ENCODE measurements at places on chromosomes 12 and 14.
A peak's percentile ranks its signal among the peaks of the same experiment; 100 is the strongest.

GRCh38 chr14:20719777-20720176 is 25.9 kb upstream of the EDDM3A start:
- no peak for DNase-seq

GRCh38 chr12:31874961-31875608 is 84.1 kb upstream of the RESF1 start:
- DNase-seq, result no peak

DNA sequence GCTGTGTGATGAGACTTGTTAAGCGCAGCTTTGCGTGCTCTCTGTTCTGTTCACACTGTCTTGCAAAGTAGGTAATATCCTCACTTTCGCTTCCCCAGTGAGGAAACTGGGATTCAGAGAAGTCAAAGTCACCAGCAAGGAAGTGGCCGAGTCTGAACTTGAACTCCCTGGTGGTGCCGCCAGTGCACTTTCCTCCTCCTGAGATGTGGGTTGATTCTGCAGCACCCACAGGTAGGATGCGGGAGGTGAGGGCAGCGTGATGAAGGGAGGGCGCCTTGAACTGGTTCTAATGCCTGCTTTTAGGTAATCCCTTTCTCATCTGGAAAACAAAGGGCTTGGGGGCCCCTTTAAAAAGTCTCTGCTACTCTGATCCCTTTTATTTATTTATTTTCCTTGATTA is 54.9 kb upstream of the IGF1 start:
- no peak for DNase-seq

GRCh38 chr12:61356485-61356884 is 903.7 kb upstream of the USP15 start:
- DNase-seq, result no peak

DNA sequence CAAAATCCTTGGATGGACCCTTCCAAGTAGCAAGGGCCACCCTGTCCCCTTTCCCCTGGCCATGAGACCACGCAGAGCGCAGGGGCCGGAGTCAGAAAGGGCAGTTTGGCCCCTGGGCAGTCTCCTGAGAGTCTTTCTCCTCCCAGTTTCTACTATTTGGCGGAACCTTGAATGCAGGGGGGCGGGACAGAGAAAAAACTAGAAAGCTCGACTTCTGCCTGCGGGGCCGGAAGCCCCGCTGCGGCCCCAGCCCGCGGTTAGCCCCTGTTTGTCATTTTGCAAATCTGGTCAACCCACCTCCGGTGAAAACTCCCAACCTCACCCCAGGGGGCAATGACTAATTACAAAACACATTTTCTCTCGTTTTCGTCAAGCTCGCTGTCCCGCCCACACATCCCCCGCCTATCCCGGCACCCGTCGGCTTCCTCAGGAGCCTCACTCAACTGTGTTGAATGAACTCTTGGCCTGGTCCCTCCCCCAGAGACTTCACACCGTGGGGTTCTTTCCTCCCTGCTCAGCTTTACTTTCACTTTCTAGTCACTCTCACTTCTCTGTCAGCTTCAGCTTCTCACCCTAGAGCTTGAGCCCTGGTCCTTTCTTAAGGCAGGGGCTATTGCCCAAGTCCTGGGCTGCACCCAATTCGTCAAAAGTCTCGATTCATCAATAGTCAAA is 66.7 kb downstream of the IRF2BPL start:
- peak; percentile 75 for DNase-seq

GRCh38 chr14:53993920-53994607 is 37.4 kb upstream of the BMP4 start:
- DNase-seq, result no peak

- no peak for DNase-seq
Measured at GRCh38 chr14:77574446-77575115, 41.9 kb downstream of the SPTLC2 start.

DNA sequence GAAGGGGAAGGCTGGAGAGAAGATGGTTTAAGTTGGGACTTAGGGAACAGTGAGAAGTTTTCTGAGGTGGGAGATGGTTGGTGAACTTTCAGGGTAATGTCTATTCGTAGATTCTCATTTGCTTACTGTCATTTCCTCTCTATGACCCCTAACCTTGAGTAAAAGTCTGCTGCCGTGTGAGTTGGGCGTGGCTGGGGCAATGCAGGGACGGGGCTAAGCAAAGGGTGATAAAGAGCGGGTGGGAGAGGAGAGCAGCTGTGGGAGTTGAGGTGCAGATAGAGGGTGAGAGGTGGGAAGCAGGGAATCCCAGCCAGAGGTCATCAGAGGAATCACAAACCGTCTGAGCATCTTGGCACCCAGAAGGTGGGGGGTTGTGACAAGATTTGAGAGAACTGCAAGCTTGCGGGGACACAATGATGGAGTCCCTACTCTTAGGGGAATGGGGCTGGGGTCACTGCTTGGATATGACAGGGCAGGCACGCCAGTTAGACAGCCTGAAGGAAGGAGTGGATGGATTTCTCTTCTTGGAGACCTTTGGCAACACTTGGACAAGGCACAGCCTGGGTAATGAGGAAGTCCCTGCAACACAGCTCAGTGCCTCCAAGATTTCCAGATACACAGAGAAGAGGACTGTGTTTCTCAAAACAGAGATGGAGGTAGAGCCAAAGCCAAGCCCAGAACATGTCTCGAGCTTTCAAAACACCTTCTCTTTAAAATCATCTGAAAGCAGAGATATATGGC is 45.9 kb upstream of the CTDSP2 start:
- peak; percentile 19 for DNase-seq

DNA sequence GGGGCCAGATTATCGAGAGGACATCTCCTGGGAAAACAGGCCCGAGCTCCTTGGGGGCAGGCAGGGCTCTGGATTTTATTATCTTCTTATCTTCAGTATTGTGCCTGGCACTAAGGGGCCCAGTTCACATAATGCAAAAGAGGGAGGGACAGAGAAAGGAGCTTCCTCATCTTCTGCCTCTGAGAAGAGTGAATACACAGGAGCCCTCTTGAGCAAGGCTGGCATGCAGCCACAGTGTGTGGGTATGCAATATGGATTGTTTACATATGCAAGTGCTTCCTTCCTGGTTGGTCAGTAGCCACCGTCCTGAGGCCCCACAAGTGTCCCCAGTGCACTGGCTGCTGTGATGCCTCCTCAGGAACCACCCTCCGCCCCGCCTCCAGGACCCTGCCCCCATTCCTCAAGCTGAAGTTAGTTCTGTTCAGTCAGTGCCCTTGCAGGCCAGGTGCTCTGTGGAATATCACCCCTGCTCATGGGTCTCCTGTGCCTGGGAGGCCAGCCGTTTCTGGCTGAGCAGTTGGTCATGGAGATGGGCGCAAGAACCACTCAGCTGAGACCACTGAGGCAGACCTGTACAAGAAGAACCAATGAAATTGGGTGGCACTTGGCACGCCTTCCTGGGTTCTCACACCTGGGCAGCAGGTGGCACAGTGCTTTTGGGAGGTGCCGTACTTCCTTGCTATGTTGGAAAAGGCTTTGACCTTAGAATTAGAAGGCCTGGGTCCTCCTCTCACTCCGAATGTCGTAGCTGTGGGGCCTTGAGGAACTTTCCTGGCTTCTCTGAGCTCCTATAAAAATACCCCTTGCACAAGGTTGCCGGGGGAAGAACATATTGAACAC is 35.1 kb upstream of the ACTN1 start:
- no peak for DNase-seq

GRCh38 chr12:96311191-96311590 is 89.0 kb downstream of the CDK17 start:
- no peak for DNase-seq

DNA sequence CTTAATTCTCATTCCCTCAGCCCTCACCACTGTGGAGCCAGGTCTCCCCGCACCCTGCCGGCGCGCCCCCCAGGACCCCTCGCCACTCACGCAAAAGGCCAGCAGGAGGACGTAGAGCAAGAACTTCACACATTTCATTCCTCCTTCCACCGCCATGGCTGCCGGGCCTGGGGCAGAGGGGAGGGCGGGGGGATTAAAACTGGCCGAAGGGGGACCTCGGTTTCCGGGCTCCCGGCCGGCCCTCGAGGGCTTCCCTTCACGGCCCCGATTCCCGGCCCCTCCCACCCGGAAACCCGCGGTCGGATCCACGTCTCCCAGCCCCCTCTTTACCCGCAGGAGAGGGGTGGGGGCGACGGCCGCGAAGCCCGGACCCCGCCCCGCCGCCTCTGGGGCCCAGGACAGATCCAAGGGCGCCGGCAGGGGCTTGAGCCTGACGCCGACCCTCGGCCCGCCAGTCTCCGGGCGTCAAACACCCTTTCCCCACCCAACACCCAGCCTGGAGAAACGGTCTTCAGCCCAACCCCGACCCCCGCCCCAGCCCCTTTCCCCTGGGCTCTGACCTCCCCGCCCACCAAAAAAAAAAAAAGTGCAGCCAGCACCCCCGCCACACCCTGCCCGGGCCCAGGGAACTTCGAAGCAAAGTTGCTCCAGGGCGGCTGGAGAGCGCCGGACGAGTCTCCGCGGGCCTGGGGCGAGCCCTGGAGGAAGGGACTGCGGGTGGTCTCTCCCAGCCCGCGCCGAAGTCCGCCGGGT is 447 bp downstream of the CD63 start:
- peak; percentile 69 for DNase-seq

GRCh38 chr14:23009939-23010726 is at the start of gene C14orf93:
C14orf93 (minus strand) TSS chr14:23010143; CDS start chr14:22999023, 11,120 bp downstream.
- peak; percentile 85 for DNase-seq

DNA sequence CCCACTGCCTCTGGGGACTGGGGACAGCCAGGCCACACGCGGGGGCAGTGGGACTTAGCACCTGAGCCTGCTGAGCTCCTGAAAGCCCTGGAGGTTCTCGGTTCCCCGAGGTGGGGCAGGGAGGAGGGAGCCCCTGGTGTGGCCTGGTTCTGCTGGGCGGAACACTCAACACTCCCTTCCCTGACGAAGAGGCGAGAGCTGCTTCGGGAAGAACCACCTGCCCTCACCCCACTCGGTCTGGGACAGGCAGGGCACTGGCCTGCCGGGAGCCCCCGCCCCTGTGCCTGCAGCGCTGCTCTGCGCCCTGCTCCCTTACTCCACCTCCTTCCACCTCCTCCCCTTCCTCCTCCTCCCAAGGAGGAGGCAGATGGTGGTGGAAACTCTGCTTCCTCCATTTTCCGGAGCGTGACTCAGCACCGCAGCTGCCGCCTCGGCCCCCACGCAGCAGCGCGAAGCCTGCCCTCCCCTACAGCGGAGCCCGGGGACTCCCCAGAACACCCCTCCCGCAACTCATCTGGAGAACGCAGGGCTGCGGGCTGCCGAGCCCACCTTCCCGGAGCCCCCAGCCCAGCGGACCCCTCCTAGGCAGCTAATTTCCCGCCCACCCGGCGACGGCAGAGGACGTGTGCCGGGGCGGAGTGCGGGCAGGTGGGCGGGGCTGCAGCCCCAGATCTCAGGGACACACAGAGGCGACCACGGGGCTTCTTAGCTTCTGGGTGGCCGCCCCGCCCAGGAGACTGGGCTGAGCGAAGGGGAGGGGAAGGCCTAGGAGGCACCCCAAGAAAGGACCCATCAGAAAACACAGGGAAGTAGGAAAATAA is 11.7 kb upstream of the INF2 start:
- peak; percentile 89 for DNase-seq

- no peak for DNase-seq
Measured at GRCh38 chr14:105151838-105152793, 16.5 kb downstream of the JAG2 start.

DNA sequence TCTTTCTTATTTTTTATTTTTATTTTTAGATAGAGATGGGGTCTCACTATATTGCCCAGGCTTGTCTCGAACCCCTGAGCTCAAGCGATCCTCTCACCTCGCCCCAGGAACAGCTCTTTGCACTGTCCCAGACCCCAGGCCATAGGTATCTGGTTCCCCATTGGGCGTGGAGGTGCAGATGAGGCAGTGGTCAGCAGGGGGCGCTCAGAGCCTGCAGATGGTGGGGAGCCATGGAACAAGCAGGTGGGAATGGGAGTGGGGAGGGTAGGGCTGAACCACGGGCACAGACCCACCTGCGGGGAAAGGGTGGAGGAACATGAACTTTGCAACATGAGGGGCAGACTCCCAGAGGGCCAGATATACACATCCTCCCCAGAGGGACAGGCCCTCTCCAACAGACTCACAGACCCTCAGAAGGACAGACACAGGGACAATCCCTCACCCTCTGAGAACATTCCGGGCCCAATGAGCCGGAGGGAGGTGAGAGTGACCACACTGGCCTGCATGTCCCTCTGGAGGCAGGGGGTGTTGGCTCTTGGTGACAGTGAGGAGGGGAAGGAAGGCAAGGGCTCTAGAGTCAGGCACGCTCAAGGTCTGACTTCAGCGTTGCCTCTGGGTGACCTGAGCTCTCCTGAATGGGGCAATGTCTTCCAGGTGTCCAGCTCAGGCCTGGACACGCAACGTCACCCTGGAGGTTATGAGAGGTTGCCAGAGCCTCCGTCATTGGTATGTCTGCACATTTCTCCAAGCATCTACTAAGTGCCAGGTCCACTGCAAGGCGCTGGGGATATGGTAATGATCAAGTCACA is 34.9 kb downstream of the KRT80 start:
- peak; percentile 48 for DNase-seq

GRCh38 chr12:116609319-116610114 is 50.3 kb downstream of the MAP1LC3B2 start:
- peak; percentile 57 for DNase-seq

GRCh38 chr12:130459916-130460315 is 122.2 kb downstream of the PIWIL1 start:
- DNase-seq, result no peak

DNA sequence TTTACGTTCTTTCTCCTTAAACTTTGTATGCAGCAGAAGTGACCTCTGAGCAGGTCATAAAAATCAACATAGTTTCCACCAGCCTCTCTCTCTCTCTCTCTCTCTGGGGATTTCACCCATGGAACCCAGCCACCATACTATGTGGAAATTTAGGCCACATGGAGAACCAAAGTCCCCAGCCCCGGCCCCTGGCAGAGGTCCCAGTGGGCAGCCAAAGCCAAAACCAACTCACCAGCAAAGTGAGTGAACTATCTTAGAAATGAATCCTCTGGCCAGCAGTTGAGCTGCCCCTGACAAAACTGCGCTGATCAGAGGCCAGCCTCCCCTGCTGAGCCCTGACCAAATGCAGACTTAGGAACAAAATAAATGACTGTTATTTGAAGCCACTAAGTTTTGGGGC is 9.2 kb downstream of the DUSP6 start:
- DNase-seq, result no peak

- DNase-seq, result no peak
Measured at GRCh38 chr14:65966188-65966587, 520.0 kb upstream of the CCDC196 start.
